ENCODE measurements at places on chromosomes 5 and 9.

- DNase-seq, result peak; percentile 3
These were observed 453.9 kb downstream of the KDM4C start for GRCh38 chr9:7211657-7212056.

DNA sequence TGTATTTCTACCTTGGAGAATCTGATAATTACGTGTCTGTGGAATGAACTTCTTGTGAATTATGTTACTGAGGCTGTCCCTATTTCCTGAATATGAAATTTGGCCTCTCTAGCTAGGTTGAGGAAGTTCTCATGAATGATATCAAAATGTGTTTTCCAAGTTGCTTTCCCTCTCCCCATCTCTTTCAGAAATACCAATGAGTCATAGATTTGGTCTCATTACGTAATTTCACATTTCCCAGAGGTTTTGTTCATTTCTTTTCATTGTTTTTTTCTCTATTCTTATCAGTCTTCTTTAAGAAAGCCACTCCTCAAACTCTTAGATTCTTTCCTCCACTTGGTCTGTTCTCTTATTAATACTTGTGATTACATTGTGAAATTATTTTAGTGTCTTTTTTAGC is 923.8 kb upstream of the CDH9 start:
- DNase-seq, result no peak

DNA sequence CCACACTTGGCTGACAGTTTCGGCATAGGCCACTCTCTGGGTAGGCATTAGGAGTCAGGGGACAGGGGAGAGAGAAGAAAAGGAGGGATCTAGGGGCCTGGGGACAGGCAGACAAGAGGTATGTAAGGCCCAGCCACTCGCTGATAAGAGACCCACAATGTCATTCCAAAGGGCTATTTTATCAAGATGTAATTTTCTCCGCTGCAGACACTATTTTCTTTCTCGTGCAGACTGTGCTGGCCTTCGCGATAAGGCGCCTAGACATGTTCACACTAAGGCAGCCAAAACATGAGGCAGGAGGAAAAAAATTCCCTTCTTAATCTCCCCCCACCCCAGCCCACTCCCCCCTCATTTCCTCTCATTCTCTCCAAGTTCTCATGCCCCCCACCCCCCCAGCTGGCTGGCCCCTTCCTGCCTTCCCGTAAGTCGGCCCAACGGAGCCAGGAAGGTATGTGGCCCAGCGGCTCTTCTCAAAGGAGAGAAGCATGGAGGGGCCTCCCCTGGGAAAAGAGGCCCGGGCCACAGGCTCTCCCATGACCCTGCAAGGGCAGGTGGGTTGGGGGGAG is 44.9 kb upstream of the SYNPO start:
- DNase-seq, result no peak

DNA sequence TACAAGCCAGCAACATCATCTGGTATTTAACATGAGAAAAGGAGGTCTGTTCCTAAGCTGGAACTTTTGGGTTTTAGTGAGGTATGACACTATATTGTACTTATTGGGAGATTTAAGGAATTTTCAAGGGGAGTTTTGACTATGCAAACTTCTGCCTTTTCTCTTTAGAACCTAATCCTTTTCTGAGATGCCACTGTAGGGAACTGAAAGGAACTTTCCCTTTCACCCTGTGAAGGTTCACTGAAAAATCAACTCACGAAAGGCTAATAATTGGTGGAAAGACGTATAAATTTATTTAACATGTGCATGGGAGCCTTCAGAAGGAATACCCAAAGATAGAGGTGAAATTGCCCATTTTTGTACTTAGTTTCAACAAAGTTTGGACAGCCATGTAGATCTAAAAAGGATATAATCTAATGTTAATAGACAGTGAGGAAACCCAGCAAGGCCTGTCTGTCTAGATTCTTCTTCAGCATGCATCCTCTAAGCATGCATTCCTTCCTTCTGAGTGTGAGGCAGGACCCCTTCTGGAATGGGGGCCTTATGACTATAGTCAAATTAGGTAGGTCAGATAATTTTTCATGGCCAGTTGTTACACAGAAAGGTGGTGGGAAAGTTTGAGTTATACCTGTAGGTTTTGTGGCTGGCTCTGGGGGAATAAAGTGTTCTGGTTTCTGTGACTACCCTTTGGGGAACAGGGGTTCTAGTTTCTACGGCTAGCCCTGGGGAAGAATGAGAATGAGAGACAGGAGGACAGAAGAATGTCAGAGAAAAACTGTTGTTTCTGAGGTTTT is 200.3 kb downstream of the C9orf152 start:
- DNase-seq, result no peak

DNA sequence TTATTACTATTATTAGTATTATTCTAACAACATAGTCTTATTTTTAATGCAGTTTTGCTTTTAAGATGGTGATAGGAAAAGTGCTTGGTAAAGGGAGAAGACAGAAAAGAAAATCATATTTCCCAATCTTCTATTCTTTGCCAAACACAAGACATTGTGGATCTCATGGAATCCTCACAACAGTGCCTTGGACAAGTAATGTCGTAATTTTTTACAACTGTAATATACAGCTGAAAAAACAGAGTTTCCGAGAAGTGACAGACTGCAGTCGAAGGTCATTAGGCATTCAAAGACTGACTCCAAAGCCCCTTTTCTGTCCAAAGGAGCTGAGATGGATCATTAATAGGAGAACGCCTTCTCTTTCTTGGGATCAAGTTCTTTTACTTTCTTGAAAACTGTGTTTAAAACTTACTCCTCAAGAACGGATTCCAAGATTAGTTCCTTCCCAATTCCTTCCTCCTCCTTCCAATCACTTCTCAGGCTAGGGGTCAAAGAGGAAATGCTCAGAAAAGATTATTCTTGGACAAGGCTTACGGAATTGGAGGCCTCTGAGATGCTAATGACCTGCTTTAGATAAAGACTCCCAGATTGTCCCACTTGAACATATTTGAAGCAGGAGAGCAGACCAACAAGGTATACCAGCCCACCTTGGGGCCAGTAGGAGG is 24.3 kb upstream of the TRIM32 start:
- no peak for DNase-seq

DNA sequence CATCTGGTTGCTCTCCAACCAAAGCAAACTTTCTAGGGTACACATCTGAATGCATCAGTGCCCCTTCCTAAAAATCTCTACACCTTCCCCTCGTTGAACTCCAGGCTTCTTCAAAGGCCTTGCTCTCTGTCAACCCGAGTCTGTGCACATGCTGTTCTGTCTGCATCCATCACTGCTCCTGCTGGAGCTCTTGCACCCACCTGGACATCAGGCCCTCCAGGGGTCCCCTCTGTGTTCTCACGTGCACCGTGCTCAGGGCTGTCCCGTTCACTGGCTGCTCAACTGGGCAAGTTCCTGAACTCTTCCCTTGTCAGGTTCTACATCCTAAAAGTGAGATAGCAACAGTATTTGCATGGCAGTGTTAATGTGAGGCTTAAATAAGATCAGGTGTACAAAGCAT is 62.7 kb upstream of the ANGPTL2 start:
- no peak for DNase-seq

- no peak for DNase-seq
These were observed 25.7 kb downstream of the UTP15 start for GRCh38 chr5:73591102-73591695.

- DNase-seq, result no peak
These were observed 105.1 kb upstream of the SGCD start for GRCh38 chr5:156221816-156222215.

- no peak for DNase-seq
These were observed 8.9 kb downstream of the NLN start for GRCh38 chr5:65730910-65731309.

DNA sequence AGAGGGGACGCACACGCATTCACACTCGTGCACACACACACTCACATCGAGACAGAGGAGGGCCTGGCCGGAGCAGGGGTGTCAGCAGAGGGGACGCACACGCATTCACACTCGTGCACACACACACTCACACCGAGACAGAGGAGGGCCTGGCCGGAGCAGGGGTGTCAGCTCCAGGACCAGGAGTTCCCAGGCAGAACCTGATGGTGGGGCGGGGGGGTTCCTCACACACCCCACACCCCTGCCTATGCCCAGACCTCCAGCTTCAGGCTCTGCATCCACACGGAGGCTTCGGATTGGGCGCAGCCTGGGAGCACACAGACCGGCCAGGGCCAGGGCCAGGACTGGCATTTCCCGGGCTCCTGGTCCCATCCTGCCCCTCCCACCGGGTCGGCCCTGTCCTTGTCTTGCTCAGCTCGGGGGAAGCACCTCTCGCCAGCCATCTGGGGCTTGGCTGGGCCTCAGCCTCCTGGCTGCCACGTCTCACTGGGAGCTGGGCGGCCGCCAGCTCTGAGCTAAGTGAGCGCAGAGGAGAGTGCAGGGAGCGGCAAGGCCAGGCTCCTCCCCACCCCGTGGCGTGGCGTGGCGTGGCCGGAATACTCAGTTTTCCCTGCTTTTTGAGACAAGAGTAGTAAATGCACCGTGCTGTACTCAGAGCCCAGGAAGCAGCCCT is 31.3 kb downstream of the ADAMTS2 start:
- no peak for DNase-seq

DNA sequence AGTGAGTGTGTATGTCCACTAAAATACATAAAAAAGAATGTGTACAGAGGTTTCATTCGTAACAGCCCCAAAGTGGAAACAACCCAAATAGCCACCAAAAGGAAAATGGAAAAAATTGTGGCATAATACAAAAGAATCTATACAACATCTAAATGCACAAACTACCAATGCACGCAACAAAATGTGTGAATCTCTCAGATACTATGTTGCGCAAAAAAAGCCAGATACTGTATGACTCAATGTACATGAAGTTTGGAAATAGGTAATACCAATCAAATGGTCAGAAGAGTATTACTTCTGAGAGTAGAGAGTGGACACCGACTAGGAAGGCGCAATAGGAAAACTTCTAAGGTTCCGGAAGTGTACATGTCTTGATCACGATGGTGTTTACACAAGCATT is 2.4 kb downstream of the XPA start:
- no peak for DNase-seq
